NCI-H748 treated with DMSO at 0.1 percent for 48 hours (cell line): ENCODE measurements at places on chromosomes 11 and 22.
A peak's percentile ranks its signal among the peaks of the same experiment; 100 is the strongest.

- no peak for DNase-seq
Measured at GRCh38 chr11:73201249-73201648, 16.8 kb upstream of the P2RY2 start.

DNA sequence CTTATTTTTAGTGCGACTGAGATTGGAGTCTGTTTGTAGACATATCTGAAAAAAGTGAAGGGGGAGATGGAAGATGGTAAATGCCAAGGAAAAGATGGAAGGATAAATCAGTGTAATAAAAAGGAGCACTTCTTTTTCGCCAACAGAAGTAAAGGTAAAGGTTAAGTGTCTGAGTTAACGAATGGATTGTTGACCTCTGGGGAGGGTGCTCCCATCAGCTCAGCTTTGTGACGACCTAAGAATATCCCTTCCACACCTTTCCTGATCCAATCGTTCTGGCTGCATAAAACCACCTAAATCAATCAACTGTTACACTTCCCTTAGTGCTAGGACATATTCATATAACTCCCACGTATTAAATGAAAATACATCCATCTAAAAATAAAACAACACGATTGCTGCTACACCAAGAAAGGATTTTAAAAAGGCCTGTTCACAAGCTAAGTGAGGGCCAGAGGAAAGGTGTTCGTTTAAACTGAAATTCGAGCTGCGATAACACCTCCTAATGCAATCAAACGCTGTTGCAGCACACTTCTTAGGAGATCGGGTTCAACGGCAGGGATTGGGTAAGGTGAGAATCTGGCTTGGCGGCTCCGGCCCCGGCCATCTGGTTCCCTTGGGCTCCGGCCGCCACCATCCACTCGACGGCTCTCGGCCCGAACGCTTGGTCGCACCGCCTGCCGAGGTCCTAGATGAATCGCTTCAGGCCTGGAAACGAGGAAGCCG, 658 bp downstream of the C11orf71 start:
- DNase-seq = peak; percentile 33

DNA sequence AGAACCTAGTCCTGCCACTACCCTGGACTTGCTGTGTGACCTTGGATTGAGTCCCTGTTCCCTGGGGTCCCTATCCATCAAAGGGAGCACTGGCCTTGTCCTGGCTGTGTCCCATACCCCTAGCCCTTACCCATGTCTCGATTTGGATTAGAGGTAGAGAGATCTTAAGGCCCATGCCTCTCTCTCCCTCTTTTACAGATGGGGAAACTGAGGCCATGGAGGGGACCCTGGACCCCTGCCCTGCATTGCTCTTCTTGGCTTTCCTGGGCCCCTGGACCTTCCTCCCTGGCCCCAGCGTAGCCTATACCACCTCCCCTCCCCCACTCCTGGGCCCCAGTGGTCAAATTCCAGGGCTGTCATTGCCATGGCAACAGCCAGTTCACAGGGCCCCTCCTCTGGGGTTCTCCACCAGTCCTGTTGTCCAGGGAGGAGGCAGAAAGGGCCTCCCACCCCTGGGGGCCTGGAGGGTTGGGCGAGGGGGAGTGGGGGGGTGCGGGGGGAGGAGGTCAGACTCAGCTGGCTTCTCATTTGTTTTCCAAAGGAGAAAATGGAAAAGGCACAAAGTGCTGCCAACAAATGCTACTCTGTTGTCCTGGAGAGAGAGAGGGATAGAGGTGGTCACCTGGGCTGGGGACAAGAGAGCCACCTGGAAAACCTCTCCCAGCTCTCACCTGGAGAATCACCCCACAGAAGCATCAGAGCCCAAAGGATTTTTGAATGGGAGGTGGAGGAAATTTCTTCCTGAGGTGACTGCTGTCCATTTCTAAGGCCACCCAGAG, 23.3 kb downstream of the ARHGEF17 start:
- DNase-seq = no peak

GRCh38 chr11:114219559-114220349, 76.4 kb upstream of the NNMT start:
- DNase-seq = no peak

- DNase-seq = no peak
Measured at GRCh38 chr11:121418625-121419114, 33.4 kb upstream of the SORL1 start.

DNA sequence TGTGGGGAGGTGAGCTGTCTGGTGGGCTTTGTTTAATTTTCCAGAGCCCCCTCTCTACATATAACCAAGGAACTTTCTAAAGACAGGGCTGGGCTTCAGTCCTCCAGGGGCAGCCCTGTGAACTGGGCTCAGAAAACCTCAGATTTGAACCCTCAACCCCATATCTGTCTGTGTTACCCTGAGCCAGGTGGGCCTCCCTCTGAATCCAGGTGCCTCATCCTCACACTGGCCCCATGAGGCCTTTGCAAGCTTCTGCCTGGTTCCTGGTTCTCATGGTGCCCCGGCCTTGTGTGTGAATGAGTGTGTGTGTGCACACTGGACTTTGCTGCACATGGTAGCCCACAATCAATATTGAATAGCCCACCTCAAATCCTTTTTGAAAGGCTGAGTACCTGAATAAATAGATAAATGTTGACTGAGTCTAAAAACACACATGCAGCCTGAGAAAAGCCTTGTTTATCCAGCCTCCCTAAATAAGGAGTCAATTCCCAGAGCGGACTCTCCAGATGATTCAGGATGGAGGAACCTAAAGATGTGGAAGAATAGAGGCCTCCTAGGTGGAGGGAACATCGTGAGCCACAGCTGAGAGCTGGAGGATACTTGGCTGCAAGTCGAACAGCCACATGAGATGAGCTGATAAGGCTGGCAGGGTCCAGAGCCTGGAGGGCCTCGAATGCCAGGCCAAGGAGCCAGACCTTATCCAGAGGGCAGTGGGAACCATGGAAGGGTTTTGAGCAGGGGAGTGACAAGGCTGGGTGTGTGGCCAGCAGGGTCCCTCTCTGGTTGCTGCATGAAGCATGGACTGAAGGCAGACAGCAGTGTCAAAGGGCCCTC, 28.1 kb upstream of the P2RY2 start:
- no peak for DNase-seq

DNA sequence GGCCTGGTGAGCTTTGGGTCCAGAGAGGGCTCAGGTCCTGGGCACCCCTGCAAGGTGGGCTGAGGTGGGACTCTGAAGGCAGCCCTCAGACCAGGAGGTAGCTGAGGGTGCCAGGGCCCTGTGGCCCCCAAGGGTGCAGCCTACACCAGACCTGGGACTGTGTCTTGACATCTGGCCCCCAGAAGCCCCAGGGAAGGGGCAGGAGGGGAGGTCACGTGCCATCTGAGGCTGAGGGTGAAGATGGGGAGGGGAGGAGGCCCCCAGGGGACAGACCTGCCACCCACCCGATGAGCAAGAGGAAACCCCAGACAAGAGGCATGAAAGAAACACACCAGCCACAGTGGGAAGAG, 520.2 kb downstream of the BRD1 start:
- DNase-seq = no peak

- no peak for DNase-seq
Measured at GRCh38 chr11:110125632-110126031, 32.4 kb downstream of the ZC3H12C start.

DNA sequence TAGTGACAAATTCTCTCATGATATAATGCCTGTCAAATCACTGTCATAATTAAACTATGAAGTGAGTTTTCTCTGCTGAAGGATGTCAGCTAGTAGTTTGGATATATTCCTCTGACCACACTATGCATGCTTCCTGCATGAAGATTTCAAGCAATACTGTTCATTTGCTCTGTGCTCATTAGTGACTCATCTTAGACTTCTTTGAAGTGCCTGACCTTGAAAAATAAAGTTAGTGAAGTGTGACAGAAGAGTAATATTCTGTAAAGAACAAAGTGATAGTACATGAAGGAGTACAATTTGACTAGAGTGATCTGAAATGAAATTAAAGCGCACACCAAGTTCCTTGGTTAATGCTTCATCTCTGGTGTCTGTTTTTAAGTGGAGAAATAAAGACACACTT, 629.5 kb upstream of the ANO3 start:
- no peak for DNase-seq

DNA sequence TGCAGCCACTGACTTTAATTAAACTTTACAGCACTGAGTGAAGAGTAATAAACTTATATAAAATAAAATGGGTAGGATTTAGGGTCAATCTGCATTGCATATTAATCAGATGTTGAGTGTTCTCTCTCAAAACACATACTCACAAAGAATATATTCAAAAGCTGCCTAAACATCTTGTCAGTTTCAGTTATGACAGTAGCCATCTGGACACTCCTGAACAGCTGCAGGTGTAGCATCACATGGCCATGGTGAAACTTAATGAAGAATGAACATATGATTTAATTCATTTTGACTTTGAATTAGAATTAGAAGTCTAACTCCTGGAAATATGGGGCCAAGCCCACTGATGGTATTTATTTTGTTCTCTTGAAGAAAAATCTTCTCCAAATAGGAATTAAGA, 684.3 kb upstream of the RAG2 start:
- no peak for DNase-seq
